ENCODE measurements at places on chromosomes 11 and 22.

- no peak for DNase-seq
Observed at GRCh38 chr11:93842461-93842860, 8.0 kb downstream of the VSTM5 start.

DNA sequence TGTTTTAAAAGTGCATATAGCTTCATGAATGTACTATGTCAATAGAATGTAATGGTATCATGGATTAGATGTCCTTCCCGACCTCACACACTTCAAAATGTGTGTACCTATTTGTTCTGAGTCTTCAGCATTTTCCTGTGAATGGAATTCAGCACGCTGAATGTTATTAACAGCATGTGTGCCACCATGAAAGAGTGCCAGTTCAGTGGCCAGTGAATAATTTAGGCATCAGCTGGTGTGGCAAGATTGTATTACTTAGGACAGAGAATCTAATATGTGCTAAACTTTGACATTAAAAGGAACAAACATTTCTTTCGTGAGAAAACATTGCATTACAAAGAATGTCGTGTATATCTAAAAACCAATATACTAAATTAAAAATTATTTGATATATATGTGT, 46.4 kb downstream of the HIPK3 start:
- DNase-seq, result no peak

DNA sequence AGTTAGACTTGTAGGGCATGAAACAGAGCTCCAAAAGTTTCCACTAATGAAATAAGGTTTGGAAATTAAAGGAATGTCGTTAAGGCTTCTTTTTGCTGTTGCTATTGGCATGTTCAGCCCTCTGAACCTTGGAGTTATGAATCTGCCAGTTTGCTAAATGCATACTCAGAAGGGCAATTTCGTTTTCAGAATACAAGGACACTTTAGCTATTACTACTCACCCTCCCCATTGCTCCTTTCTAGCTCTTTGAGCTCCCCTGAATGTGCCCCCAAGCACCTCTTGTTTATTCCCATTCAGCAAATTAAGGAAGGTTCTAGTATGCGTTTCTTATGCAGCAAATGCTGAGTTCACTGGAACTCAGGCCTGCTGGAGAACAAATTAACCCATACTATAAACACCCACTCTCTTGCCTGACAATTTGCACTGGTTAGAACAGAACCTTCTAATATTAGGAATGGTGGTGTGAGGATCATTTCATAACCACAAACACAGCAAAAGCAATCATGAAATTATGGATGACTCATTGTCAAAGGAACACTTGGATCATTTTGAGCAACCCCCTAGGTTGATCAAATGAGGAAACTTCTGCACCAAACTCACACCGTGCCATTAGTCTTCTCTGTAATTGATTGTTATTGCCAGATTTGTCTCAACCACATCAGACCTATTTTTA, 26.2 kb upstream of the LIN7C start:
- DNase-seq, result no peak

GRCh38 chr22:28175730-28176492, 256.9 kb upstream of the PITPNB start:
- no peak for DNase-seq

DNA sequence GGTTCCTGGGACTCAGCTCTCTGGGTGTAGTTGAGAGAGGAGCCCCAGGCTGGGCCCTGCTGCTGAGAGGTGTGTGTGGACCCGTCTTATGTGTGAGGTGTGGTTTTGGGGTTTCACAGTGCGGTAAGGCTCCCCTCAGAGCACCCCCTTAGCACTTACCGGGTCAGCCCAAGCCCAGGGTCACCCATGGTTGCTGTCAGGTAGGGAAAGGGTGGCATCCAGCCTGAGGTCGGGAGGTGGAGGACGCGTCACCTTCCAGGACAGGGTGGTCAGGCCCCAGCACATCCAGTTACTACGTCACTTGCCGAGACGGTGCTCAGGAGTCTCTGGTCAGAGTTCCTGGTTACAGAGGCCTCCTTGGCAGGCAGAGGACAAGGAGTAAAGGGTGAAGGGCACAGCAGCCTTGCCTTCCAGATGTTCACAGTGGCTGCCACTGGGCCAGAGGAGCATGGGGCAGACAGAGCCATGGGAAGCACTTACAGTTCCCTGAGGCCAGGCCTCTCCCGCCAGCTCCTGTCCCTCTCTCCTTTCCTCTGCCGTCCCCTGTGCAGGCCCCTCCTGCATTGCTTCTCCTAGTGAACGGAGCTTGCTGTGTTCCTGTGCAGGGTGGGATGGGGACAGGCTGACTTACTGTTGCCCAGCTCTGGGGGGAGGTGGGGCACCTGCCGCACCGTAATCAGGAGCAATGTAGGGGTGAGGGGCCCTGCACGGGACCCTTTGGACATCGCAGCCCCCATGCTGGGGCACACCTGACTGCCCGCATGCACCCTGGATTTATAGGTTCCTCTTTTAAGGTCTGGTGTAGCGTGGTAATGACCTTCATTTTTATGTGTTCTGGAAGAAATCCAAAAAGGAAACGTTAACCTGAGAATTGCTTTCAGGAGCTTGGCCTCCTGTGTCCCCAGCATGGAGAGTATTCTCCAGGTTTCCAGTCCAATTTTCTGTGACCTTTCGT, 285.9 kb downstream of the TBC1D22A start:
- DNase-seq, result no peak

GRCh38 chr11:14331476-14332136, 27.4 kb downstream of the RRAS2 start:
- DNase-seq, result no peak

DNA sequence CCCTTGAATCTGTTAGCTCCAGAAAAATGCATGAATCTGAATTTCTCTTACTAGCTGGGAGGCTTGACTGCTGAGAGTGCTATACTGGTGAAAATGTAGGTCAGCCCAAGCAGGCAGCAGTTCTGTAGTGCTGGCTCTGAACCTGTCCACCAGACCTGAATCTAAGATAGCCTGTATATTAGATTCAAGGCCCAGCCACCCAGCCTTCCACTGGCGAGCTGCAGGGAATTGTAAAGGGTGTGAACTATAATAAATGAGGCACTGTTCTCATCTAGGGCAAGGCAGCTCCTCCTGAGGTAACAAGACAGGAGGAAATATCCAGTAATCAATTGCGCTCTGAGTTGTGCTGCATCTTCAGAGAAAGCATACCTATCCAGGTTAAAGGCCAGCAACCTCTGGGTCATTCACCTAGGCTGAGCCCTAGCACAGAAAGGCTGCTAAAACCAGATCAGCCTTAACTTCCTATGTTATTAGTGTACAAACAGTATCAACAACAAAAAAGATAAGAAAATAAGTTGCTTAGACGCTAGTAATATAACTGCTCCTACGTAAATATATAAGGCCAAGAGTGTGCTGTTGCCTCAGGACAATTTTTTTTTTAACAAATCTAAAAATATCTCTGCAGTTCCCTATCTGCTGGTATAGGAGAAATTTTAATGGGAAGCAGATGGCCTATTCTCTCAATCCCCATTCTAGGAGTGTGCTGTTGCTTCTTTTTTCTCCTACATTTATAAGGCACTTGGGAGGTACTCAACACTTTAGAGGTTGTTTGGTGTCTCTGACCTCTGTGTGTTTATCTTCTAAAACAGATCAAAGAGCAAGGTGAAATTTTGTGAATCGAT, 63.0 kb downstream of the RELT start:
- peak; percentile 15 for DNase-seq

- peak; percentile 54 for DNase-seq
Observed at GRCh38 chr11:20599221-20600019, at the start of gene SLC6A5. SLC6A5 (plus strand) TSS chr11:20599608; CDS start chr11:20599673, 65 bp downstream.

GRCh38 chr11:86444981-86445380, 70.3 kb downstream of the CCDC81 start:
- no peak for DNase-seq

- DNase-seq, result no peak
Observed at GRCh38 chr11:69593851-69594250, 47.1 kb upstream of the CCND1 start.

DNA sequence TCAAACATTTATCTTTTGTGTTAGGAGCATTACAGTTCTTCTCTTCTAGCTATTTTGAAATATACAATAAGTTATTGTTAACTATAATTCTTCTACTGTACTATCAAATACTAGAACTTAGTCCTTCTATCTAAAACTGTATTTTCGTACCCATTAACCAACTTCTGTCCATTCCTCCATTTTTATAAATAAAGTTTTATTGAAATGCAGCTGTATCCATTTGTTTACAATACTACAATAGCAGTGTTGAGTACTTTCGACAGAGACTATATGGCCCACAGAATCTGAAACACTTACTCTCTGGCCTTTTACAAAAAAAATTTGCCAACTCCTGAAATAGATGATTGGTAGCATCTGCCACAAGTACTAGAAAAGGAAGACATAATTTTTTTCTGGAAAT, 4.7 kb upstream of the SLC35C1 start:
- no peak for DNase-seq

DNA sequence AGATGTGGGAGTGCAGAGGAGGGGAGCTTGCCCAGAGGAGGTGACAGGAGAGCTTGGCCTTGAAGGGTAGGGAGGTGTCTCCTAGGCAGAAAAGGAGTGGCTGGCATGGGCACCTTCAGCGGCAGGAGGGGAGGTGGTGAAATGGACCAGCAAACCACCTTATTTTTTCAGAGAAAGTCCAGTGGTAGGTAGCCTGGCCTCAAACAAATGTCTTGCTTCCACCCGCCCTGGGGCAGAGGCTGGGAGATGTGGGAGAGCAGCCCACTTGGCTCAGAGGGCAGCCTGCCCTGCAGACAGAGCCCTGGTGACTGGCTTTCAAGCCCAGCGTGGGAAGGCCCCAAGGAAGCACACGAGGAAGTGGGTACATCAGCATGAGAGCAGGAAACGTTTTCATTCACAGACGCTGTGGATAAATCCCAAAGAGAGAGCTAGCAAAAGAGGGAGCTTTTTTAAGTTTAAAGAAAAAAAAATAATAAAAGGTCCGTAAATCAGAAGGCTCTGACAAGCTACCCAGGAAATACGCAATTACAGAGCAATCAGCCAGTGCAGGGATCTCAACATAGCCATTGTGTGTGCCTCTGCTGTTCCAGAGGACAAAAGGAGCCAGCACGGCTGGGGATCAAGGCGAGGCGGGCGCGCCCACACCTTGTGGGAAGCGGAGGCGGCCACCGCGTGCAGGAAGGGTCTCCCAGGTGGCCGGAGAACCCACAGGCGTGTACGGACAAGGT, 238.7 kb upstream of the PLET1 start:
- peak; percentile 25 for DNase-seq

DNA sequence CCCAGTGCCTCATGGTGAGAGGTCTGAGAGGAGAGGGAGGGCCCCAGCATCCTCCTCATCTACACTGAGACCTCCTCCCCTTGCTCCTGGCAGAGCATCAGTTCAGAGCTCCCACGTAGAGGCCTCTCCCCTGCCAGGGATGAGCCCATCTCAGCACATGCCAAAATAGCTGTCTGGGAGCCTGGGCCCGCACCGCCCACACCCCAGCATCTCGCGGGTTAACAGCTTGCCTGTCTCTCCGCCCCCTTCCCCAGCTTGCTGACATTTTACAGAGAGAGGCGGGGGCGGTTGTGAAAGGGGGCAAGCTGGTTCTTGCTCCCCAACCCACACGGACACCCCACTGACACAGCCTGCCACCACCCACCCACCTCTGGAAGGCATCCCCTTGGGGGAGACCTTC, 6.4 kb downstream of the DGKZ start:
- DNase-seq, result no peak

- no peak for DNase-seq
Observed at GRCh38 chr11:66150725-66151124, 80.7 kb downstream of the PACS1 start.

GRCh38 chr22:48118654-48119053, 1356.2 kb downstream of the TBC1D22A start:
- no peak for DNase-seq

- DNase-seq, result no peak
Observed at GRCh38 chr11:93031386-93031785, 61.9 kb downstream of the MTNR1B start.

GRCh38 chr11:107183953-107184352, 165.7 kb upstream of the GUCY1A2 start:
- no peak for DNase-seq

DNA sequence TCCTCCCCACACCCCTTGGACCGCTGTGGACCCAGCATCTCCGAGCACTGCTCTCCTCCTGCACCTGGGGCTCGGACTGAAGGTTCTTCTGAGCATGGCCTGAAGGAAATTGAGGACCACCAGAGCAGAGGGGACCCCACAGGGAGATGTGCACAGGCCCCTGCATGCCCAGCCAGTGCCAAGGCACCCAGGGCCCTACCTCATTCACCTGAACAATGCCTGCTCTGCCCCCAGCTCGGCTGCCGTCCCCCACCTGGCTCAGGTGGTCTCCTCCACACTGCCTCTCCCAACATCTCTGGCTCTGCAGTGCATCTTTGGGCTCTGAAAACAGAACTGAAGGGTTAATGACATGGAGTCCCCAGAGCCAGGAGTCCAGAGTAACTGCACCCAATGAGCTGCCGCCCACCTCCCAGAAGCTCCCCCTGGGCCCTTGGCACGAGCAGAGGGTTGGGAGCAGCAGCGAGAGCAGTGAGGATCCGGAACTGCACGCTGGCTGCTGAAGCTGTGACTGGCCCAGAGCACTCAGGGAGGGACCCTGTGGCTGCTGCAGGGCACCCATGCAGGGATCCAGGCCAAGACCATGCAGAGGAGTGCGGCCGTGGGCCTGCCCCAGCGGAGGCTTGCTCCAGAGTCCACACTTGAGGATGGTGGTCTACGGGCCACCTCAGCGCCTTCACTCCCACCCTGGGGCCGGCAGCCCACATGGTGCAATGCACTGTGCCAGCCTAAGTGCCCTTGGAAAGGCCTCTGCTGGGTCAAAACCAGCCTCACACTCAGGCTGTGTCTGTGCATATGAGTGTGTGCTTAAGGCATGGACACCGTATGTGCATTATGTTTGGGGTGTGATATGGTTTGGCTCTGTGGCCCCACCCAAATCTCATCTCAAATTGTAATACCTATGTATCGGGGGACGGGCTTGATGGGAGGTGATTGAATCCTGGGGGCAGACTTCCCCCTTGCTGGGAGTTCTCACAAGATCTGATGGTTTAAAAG, 686.1 kb downstream of the TBC1D22A start:
- no peak for DNase-seq

- no peak for DNase-seq
Observed at GRCh38 chr11:119626197-119626841, 102.7 kb downstream of the NECTIN1 start.

DNA sequence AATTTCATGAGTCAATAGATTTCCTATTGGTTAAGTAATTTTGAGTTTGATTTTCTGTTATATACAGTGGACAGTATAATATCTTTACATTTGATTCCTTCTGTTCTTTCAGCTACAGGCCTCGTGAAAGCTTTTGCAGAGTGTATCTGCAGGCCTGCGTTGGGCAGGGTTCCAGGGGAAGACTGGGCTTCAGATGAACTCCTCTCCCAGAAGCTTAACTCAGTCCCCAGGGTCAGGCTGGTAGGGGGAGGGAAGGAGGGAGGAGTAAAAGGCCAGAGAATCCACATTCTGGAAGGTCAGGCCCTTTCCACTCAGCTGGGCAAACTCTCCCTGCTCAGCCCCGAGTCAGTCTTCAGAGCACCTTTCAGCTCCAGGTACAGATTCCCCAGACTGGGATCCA, 100.4 kb upstream of the NECTIN1 start:
- no peak for DNase-seq

- peak; percentile 65 for DNase-seq
Observed at GRCh38 chr22:31250740-31251600, 38.9 kb downstream of the LIMK2 start.

- DNase-seq, result no peak
Observed at GRCh38 chr11:116478205-116478604, 294.6 kb downstream of the BUD13 start.

GRCh38 chr11:35178873-35179272, 39.9 kb downstream of the CD44 start:
- no peak for DNase-seq

Data from COLO829 (cell line).